Hematopoietic multipotent progenitor cell treated with erythropoietin and hydrocortisone succinate and interleukin-3 and kit ligand, for 17 days (in vitro differentiated cells): ENCODE measurements at places on chromosomes 11 and 22.

DNA sequence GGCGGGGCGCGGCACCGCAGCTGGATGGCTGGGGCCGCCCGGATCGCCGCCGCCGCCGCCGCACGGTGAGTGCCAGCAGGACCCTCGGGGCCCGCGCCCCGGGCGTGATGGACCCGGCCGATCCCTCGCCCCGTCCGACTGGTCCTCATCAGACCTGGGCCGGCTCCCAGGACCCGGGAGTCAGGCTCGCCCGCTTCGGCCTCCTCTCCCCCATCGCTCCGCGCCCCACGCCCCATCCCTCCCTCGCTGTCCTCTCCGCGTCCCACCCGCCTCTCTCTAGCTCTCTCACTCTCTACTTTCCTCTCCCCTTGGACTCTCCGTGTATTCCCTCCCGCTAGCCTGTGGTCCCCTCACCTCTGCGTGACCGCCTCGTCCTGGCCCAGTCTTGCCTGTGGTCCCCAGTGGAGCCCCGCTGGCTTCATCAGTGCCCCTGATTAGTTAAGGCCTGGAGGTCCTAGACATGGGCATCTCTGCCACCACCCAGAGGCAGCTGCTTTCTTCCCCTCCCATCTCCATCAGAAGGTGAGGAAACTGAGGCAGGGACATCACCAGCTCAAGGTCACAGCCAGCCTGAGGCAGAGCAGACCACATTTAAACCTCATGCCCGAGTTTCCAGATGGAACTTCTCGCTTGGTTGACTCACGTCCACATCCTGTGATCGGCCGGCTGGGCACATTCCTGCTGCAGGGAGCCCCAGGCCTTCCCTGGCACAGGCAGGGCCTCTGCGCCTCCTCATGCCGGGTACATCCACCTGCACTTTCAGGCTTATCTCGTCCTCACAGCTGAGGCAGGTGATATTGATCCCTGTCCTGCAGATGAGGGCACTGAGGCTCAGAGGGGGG is 429 bp downstream of the SLC39A13 start:
- DNase-seq = no peak

DNA sequence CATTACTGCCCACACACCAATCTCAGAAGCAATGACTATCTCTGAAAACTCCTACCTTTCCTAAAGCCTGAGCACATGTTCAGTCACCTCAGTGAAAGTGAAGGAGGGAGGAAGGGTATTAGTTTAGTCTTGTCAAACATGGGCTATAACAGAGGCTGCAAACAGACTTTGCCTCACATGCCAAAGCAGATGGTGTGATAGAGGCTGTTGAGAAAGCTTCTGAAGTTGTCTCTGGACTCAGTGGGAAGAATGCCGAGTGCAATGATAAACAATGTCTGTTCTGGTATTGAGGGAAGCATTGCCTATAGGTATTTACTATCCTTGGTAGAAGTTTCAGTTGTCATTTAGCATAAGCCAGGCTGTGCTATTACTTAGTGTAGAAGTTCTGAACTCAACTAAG is 314.5 kb upstream of the CCDC90B start:
- no peak for DNase-seq

DNA sequence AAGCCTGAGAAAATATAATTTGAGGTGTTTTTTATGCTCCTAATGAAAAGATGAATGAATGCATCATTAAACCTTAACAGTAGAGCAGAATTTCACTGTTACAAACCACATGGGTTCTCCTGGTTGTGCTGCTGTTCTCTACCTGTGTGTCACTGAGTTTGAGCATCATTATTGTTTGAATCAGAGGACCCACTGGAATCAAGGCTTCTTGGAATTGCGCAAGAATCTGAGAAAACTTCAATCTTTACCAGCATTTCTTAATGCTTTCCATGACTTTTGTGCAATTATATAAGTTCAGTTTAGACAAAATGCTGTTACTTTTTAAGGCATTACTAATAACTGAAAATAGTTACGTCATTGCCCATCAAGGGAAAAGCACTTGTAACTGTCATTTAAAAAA is 18.8 kb upstream of the RBX1 start:
- no peak for DNase-seq

- DNase-seq = no peak
Observed at GRCh38 chr11:129694538-129694937, 121.1 kb upstream of the TMEM45B start.

- DNase-seq = no peak
Observed at GRCh38 chr11:48007677-48008076, 27.3 kb downstream of the PTPRJ start.

DNA sequence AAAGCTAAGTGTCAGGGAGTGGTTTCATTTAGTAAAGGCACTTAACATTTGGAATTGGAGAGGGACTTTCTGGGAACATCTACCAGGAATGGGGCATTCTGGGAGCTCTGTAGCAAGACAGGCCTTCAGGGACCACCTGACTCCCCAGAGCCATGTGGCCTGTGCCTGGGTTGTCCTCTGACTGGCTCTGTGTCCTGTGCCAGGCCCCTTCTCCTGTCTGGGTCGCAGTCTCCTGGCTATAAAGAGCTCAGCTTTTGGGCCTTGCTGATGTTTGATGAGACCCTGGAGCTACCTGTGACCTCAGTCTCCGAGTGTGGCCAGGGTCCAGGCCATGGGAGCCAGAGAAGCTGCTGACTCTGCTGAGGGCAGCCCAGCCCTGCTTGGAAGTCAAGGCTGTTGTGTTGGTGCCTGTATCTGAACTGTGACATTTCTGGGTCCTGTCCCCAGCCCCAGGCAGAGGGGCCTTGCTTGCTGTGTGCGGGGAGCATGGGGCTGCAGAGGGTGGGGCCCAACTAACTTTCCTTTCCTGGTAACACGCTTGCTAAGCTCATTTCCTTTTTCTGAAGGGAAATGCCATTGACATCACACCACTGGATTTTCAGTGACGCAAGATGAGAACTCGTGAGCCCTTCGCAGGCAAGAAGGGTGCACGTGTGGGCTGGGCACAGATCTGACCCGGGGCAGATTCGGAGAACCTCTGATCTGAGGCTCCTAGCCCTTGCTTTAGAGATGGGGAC is 41.3 kb downstream of the LRRC32 start:
- no peak for DNase-seq

- DNase-seq = no peak
Observed at GRCh38 chr11:68843052-68843561, 1.4 kb upstream of the CPT1A start.

- DNase-seq = no peak
Observed at GRCh38 chr11:103619938-103620337, 416.5 kb upstream of the DDI1 start.

DNA sequence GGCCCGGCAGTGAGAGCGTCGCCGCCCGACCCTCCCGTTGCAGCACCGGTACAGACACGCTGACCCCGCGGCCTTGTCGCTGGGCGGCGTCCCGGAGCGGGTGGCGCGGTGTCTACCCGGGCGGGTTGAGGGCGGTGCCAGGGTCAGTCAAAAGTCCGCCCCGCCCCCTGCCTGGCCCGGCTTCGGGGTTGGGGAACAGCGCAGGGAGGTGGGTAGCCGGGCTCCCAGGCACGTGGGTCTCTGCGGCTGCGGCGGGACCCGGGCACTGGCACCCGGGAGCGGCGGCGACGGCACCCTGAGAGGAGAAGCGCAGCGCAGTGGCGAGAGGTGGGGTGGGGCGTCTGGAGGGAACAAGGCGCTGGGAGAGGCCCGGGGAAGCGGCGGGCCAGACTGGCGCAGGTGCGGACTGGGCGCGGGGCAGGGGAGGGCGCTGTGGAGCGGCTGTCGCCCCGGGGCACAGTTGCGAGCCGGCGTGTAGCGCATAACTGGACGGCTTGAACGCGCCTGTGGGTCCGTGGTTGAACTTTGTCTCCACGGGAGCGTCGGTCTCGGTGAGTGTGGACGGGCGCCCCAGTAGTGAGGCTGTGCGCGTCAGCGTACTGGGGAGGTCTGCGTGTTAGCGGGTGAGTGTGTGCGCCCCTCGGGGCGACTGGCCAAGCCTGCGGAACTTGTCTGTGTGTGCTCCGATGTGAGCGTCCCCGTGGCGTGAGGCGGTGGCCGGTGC is at the start of gene P2RY2:
Gene P2RY2, plus strand, starts transcription at position 176 of the 724 bp plus-strand sequence. CDS start 15,879 bp downstream, outside the sequence.
- peak; percentile 15 for DNase-seq

DNA sequence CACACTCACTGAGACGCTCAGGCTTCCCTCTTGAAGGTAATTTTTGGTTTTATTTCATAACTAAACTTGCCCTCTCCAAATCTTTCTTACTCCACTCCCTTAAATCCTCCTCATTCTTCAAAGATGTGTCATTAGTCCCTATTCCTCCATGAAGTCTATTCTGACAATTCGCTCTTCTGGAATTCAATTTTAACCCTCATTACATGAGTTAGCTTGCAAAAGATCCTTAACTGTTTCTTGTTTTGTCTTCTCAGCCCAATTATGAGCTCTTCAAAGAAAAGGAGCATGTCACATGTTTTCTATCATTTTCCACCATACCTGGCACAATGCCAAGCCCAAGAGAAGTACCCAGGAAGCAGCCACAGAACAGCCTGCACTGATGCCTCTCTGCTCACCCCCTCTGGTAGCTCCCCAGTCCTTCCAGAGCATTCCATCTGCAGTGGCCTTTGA is 13.0 kb downstream of the GALNT18 start:
- DNase-seq = no peak

DNA sequence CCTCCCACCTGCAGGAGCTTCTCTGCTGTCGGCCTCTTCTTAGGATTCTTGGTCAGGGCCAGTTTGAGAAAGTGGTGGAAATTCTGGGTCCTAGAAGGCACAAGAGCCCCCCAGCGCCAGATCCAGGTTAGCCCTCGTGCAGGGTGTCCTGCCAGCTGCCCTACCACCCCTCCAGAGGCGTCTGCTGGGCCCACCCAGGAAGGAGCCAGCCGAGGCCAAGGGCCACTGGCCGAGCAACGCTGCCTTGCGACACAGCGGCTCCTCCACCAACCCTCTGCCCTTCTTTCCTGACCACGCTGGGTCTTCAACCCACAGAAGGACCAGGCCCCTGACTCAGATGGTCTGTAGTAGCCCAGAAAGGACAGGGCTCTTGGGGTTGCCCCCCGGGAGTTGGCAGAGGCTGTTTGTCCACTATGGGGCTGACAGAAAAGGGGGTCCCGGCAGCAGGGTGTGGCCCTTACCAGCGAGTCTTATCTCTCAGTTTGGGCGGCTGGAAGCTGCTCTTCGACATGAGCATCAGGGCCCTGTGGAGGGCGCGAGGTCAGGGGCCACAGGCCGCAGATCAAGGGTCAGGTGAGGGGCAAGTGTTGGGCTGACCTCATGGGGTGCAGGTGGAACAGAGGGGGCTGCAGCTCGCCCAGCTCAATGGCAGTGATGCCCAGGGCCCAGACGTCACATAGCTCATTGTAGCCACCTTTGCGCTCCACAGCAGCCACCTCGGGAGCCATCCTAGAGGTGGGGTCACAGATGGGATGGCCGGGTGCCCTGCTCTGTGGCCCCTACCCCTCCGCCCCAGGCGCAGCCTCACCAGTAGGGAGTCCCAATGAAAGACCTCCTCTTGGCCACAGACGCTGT is 2.5 kb downstream of the MAP4K2 start:
- DNase-seq = no peak
